Erythroblast (primary cell): ENCODE measurements at places on chromosomes 7 and 10.

- DNase-seq = no peak
Observed at GRCh38 chr7:50648570-50649169, 83.5 kb upstream of the DDC start.

DNA sequence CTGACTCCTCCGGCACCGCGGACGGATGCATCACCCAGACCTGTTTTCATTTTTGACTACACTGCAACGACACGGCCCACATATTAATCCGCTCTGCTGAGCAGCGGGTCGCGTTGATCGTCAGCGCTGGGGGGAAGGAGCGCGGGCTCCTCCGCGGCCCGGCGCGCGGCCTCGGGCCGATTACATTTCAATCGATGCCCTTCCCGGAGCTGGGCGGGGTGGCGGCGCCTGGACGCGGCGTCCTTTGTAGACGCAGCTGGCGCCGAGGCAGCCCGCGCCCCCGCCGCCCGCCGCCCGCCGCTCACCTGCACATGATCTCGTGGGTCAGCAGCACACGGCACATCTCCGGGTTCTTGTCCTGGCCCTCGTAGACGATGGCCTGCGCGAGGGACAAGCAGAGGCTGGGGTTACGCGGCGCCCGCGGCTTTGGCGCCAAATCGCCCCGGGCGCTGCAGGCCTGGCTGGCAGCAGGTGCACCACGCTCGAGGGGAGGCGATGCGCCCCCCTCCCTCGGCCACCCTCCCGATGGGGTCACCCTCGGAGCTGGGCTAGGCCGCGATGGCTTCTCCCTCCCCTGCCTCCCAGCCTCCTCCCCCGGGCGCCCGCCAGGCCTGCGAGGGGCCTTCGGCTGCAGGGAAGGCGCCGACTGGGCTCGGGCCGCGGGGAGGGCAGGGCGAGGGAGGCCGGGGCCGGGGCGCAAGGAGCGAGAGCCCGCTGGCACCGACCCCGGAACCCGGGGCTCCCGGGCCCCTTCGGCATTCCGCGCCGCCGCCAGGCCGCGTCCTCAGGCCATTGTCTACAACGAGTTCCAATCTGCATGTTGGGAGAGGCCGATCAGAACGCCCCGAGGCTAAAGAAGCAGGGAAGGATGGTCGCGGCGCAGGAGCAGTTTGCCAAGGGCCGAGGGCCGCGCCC, 5.2 kb downstream of the EBF3 start:
- no peak for DNase-seq

- no peak for DNase-seq
Observed at GRCh38 chr10:29470843-29471543, 163.8 kb downstream of the SVIL start.

GRCh38 chr7:141114029-141114664, 40.3 kb downstream of the TMEM178B start:
- DNase-seq = no peak
